ENCODE measurements at places on chromosomes 2 and 18.

GRCh38 chr2:26527726-26528585 lies 50.0 kb upstream of the OTOF start:
- no peak for DNase-seq

GRCh38 chr18:35580701-35581539 lies 620 bp upstream of the GALNT1 start:
- DNase-seq, result peak; percentile 29

DNA sequence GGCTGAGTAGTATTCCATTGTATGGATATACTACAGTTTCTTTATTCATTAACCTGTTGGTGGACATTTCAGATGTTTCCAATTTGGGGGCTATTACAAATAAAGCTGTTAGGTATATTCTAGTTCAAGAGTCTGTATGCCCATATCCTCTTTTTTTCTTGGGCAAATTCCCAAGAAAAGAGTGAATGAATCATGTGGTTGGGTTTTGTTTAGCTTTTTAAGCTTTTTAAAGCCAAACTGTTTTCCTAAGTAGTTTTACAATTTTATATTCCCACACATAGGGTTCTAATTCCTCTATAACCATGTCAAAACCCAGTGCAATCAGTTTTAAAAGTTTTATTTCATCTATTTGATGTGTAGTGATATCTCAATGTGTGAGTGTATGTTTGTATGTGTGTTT lies 44.9 kb upstream of the BAZ2B start:
- no peak for DNase-seq

DNA sequence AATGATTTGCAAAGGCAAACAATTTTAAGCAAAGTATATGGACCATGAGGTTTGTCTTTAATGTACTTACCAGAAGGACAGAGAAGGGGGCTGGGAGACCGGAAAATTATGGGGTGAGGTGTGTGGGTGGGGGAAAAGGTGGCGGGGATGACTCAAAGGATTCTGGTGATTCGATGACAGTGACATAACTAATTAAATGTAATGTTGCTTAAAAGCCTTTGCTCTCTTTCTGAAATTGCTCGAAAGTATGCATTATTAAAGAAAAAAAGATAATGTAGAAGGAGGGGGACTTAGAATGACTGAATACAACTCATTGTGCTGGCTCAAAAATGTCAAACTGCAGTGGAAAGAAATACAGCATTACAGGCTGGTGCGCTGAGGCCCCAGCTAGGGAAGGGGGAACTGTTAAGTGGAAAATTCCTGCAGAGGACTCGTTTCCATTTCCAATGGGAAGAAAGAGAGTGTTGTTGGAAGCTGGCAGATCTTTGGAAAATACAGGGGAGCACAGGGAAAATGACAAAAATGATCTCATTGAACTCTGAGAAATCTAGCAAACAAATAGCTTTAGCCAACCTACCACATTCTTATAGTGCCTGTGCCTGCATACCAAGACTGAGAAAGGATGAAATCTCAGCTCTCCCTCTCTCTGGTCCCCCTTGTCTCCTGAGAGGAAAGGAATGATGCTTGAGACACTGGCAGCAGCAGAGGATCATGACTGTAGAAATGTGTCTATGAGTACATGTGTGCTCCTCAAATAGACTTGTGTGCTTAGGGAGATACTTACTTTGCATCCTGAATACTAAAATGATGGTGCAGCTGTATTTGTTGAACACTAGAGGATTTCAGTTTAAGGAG lies 632.4 kb downstream of the NYAP2 start:
- DNase-seq, result peak; percentile 34

- DNase-seq, result no peak
These were observed 42.4 kb upstream of the PPM1B start for GRCh38 chr2:44126106-44126797.

- DNase-seq, result no peak
These were observed 313.2 kb upstream of the ETAA1 start for GRCh38 chr2:67083951-67084350.

DNA sequence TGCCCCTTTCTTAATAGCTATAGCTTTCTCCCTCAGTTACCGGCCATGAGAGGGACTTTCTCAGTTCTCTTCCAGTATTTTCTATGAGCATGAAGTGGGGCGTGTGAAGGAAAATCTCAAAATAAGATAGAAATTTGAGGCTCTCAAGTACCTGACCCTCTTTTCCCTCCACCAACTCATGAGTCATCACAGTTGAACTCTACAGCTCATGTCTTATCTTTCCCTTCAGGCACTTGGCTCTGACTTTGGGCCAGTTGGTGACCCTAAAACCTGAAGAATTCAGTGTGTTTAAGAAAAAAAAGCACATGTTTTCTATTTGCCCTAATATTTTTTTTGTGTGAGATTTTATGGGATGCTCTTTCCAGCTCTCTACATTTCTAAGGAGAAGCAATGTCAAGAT lies 896.7 kb upstream of the ZEB2 start:
- DNase-seq, result no peak

GRCh38 chr2:120887741-120888231 lies 152.1 kb downstream of the GLI2 start:
- DNase-seq, result no peak

GRCh38 chr18:58590254-58590653 lies 38.6 kb downstream of the ALPK2 start:
- no peak for DNase-seq

GRCh38 chr2:111165084-111165483 lies 44.4 kb downstream of the BCL2L11 start:
- DNase-seq, result no peak

- DNase-seq, result no peak
These were observed 363 bp downstream of the GREB1 start for GRCh38 chr2:11534071-11534745.

- DNase-seq, result no peak
These were observed 53.2 kb upstream of the CUL3 start for GRCh38 chr2:224638301-224638823.

DNA sequence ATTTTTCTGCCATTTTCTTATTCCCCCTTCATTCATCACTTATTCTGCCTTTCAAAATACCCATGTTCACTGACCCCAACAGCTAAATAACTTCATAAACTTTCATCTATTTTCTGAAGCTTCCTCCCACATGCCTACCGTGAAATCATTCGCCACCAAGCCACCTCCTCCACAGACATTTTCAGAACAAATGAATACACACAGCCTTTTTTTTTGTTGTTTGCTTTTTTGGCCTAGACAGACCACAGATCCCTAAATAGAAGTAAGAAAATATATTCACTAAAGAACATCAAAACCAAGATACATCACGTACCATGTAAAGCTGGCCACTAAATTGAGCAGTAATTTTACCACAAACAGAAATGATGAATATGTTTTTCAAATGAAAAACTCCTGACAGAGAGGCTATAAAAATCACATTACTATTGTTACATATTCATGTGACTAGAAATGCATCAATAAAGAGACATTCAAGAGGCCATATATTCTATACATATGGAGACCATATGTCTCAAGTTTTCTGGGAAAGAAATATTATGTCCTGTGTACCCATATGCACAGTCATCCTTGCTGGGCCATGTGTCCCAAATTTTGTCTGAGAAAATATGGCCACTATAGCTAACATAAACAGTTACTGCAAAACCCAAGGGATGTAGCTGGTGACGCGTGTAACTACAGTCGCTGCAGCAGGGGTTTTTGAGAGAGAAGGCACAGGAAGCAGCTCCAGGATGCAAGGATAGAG lies 200.3 kb downstream of the FBXO15 start:
- no peak for DNase-seq
